ENCODE measurements at places on chromosomes 13 and 19. TPM values are rescaled to one million over a fixed set of nuclear protein-coding genes. Genes with fewer than 3 reads are reported as not detected.

FREM2 gene
- not detected for total RNA-seq

UBE2L5 gene
- total RNA-seq = not detected

ZNF546 gene
- 2.5 TPM for total RNA-seq

OR7D2 gene
- not detected for total RNA-seq

FCAR gene
- not detected for total RNA-seq

CKM gene
- total RNA-seq = not detected

PRTN3 gene
- total RNA-seq = 0.29 TPM

GYS1 gene
- total RNA-seq = 54.0 TPM

SACS gene
- 85.2 TPM for total RNA-seq

SBK3 gene
- total RNA-seq = 0.46 TPM

SYNE4 gene
- total RNA-seq = 1.9 TPM

PCDH8 gene
- not detected for total RNA-seq

MEDAG gene
- total RNA-seq = not detected

TRPM4 gene
- 30.0 TPM for total RNA-seq

GFY gene
- not detected for total RNA-seq

CLEC11A gene
- total RNA-seq = 2.4 TPM

MZF1 gene
- total RNA-seq = 29.3 TPM

MCEMP1 gene
- total RNA-seq = not detected

CYP4F2 gene
- not detected for total RNA-seq

ZNF700 gene
- 9.5 TPM for total RNA-seq

NDUFA11 gene
- total RNA-seq = 556 TPM

CNN2 gene
- 97.9 TPM for total RNA-seq

RFPL4A gene
- not detected for total RNA-seq

RASAL3 gene
- not detected for total RNA-seq

RNF113B gene
- not detected for total RNA-seq

GPC6 gene
- total RNA-seq = 3.5 TPM

ABHD17A gene
- total RNA-seq = 102 TPM

HIF3A gene
- not detected for total RNA-seq

PPM1N gene
- total RNA-seq = 4.7 TPM

BRSK1 gene
- total RNA-seq = 5.1 TPM

ZNF100 gene
- 0.63 TPM for total RNA-seq

CLDND2 gene
- not detected for total RNA-seq

C5AR2 gene
- not detected for total RNA-seq

PTGIR gene
- not detected for total RNA-seq

SIGLEC6 gene
- not detected for total RNA-seq

TNNT1 gene
- 317 TPM for total RNA-seq

C3 gene
- total RNA-seq = 13.3 TPM

NAPSA gene
- total RNA-seq = 1.2 TPM

IGFL2 gene
- not detected for total RNA-seq

RFPL4AL1 gene
- total RNA-seq = not detected

PRX gene
- total RNA-seq = 2.7 TPM

FUT2 gene
- total RNA-seq = not detected

PLIN3 gene
- 159 TPM for total RNA-seq

CD209 gene
- total RNA-seq = not detected

LILRA1 gene
- total RNA-seq = not detected

KRI1 gene
- 72.6 TPM for total RNA-seq

PRR12 gene
- 25.7 TPM for total RNA-seq

IGSF23 gene
- not detected for total RNA-seq

ANKRD24 gene
- 0.33 TPM for total RNA-seq

TSKS gene
- not detected for total RNA-seq

CYP2A7 gene
- not detected for total RNA-seq

B3GNT8 gene
- 2.3 TPM for total RNA-seq

ZNF85 gene
- total RNA-seq = 8.2 TPM

OR10H1 gene
- not detected for total RNA-seq

LAIR1 gene
- total RNA-seq = not detected

OVOL3 gene
- total RNA-seq = not detected

UNC13A gene
- not detected for total RNA-seq

CERS1 gene
- 0.95 TPM for total RNA-seq

CCDC8 gene
- total RNA-seq = not detected

Measured in PC-3 (cell line).